SK-N-SH treated with all-trans-retinoic acid at 6 μM for 48 hours (cell line): ENCODE measurements at places on chromosomes 11 and 22.

- ATAC-seq: no peak
Measured at GRCh38 chr11:118623269-118623655, 15.8 kb downstream of the PHLDB1 start.

DNA sequence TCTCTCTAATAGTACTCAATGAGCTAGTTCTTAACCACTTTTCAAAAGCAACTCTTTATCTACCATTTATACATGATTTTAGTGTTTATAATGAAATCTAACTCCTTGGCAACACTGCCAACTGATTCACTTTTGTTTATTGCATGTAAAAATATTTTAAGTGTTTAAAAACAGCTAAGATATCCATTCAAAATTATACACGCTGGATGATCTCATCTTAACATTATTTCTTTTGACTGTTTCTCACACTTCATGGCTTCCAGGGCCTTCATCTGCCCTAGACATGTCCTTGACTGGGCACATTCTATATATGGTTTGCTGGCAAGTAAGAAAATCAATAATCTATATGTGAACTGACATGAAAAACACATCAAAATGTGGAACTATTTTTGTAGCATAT is 414.6 kb upstream of the LUZP2 start:
- ATAC-seq: no peak

GRCh38 chr22:46471901-46472721 is 65.3 kb downstream of the CELSR1 start:
- ATAC-seq: peak; percentile 69

DNA sequence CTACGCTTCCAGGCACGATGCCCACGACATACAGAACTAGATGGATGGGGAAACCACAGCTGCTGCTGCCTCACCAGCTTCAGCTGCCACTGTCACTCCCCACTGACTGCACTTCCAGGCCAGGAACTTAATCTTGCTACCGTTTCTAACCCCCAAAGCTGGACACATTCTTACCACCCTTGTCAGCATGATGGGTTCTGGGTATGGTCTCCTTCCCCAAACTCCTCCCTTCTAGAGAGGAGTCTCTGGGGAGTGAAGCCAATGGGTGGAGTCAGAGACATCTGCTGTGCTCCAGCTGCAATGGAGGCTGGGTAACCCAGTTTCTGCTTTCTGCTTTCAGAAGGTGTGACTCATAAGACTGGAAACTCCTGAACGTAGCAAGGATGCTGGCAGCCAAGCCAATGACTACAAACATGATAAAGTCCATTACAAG is 87.0 kb upstream of the THY1 start:
- ATAC-seq: peak; percentile 71; the same call in 2 of the 3 replicates

- no peak for ATAC-seq
Measured at GRCh38 chr11:116384876-116385275, 387.9 kb downstream of the BUD13 start.

DNA sequence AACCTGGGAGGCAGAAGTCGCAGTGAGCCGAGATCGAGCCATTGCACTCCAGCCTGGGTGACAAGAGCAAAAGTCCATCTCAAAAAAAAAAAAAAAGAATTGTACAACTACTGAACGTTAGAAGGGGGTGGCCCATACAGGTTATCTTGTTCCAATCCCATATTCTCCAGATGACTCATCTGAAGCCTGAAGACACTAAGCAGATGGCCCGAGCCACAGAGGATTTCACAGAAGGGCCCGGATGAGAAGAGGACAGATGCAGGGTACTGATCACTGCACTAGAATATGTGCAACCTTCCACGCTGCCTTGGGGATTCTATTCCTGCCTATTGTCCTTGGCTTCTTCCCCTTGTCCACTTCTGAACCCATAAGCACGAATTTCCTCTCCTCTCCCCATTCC is 70.9 kb upstream of the UBASH3B start:
- ATAC-seq: peak; percentile 69

DNA sequence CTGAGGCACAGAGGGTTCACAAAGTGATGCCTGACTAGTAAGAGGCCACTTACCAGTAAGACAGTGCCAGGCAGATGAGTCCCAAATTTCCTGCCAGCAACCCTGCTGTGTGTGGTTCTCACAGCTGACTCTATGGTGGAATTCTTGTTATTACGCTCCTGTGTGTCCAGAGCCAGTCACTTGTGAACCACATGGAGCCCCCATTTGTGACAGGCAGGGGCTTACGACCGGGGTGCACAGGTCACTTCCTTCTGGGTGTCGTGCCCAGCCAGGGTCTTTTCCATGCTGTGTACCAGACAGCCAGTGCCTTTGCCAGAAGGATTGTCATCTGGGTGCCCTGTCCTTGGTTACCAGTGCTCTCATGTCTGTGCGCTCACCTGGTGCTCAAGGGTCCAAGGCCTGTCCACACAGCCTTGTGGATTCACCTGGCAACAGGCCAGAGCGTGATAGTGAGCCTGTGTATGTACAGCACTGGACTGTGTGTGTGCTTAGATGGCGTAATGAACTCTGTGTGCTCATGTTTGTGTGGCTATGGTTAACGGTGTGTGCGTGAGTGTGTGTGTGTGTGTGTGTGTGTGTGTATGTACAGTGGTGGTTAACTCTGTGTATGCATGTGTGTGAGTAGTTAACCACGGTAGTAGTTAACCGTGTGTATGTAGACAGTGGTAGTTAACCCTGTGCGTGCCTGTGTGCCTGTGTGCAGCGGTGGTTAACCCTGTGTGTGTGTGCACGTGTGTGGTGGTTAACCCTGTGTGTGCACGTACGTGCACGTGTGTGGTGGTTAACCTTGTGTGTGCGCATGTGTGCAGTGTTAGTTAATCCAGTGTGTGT is 18.6 kb downstream of the GRAMD4 start:
- ATAC-seq: no peak

GRCh38 chr11:131748151-131749050 is 378.0 kb downstream of the NTM start:
- peak; percentile 89 for ATAC-seq

GRCh38 chr11:35146074-35146521 is 7.1 kb downstream of the CD44 start:
- ATAC-seq: no peak

GRCh38 chr11:95248666-95249467 is 17.9 kb upstream of the SESN3 start:
- ATAC-seq: no peak

GRCh38 chr22:22425356-22425755 is 83.2 kb downstream of the ZNF280B start:
- ATAC-seq: no peak

GRCh38 chr11:76918941-76919386 is 58.2 kb downstream of the ACER3 start:
- peak; percentile 90 for ATAC-seq

GRCh38 chr11:63680834-63681320 is 423 bp upstream of the RTN3 start:
- peak; percentile 91 for ATAC-seq

GRCh38 chr11:29306527-29306926 is 710.3 kb downstream of the KCNA4 start:
- peak; percentile 91 for ATAC-seq

DNA sequence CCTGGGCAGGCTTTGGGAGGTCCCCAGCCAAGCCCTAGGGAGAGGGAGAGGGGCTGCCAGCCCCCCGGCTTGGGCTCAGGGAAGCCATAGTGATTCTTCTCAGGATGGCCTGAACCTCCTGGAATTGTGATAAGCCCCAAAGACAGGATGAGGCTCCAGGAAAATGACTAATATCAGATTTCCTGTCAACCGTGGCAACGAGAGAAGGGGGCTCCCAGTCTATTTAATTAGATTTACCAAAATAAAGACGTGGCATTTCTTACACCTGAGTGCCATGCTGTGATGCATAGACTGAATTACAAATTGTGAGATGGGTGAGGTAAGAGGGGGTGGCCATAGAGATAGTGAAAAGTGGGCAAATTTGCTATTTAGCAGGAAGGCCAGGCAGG is 20.4 kb downstream of the SERPINH1 start:
- ATAC-seq: no peak

DNA sequence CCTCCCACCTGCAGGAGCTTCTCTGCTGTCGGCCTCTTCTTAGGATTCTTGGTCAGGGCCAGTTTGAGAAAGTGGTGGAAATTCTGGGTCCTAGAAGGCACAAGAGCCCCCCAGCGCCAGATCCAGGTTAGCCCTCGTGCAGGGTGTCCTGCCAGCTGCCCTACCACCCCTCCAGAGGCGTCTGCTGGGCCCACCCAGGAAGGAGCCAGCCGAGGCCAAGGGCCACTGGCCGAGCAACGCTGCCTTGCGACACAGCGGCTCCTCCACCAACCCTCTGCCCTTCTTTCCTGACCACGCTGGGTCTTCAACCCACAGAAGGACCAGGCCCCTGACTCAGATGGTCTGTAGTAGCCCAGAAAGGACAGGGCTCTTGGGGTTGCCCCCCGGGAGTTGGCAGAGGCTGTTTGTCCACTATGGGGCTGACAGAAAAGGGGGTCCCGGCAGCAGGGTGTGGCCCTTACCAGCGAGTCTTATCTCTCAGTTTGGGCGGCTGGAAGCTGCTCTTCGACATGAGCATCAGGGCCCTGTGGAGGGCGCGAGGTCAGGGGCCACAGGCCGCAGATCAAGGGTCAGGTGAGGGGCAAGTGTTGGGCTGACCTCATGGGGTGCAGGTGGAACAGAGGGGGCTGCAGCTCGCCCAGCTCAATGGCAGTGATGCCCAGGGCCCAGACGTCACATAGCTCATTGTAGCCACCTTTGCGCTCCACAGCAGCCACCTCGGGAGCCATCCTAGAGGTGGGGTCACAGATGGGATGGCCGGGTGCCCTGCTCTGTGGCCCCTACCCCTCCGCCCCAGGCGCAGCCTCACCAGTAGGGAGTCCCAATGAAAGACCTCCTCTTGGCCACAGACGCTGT is 2.5 kb downstream of the MAP4K2 start:
- ATAC-seq: no peak

- no peak for ATAC-seq
Measured at GRCh38 chr11:103850419-103851165, 185.8 kb upstream of the DDI1 start.

GRCh38 chr22:40668611-40669411 is 10.5 kb upstream of the MCHR1 start:
- ATAC-seq: no peak

GRCh38 chr22:49147171-49147570 is 680.5 kb downstream of the BRD1 start:
- ATAC-seq: no peak

DNA sequence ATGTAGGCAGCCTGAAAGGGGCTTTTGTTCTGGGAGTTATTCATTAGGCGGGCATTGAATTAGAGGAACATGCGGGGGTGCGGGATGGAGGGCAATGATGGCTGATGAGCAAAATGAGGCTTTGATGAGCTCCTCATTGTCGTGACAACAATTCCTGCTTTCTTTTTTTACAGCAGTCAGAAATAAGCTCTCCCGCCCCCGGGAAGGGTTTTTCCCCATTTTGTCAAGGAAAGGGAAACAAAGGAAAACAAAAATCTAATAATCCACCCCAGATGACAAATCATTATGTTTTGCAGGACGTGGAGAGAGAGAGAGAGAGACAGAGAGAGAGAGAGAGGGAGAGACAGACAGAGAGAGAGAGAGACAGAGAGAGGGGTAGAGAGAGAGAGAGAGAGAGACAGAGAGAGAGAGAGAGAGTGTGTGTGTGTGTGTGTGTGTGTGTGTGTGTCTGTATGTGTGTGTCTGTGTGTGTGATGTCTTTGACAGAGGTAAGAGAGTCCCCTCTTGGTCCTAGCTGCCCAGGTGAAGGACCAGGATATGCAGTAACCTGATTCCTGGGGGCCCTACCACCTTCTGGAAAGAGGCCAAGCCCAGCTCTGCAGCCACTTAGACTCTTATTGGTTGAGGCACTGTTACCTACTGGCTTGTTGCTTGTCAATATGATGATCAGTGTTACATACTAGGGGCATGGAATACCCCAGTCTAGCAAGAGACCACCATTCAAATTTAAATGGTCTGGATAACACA is 46.7 kb upstream of the PARVA start:
- peak; percentile 40 for ATAC-seq

- ATAC-seq: peak; percentile 75
Measured at GRCh38 chr11:10623797-10624761, 55.6 kb upstream of the LYVE1 start.

DNA sequence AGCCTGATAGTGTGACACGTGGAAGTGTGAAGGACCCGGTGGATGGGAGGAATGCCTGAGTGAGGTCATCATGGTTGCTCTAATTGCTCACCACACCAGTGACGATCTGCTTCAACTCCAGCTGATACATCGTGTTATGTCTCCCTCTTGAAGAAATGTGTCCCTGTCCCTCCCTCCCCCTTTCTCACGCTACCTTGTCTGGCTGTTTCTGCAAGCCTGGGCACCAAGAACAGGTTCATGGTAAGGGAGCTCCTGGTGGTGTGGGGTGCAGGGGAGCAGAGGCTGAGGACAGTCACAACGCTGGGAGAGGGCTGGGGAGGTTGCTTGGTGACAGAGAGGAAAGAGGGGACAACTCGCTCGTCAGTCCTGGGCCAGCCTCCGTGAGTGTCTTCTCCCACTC is 413.4 kb downstream of the SOX6 start:
- no peak for ATAC-seq

DNA sequence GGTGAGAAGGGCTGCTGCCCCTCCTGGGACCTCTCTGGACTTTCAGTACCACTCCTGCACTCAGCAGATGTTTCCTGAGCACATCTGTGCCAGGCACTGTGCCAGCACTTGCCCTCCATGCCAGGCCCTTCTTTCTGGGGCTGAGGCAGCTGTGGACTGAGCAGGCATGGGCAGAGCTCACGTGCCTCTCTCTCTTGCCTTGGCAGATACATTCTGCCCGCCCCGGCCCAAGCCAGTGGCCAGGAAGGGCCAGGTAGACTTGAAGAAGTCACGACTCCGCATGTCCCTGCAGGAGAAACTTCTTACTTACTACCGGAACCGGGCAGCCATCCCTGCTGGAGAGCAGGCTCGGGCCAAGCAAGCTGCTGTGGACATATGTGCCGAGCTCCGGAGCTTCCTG is 8.3 kb upstream of the ATF4 start:
- ATAC-seq: no peak

DNA sequence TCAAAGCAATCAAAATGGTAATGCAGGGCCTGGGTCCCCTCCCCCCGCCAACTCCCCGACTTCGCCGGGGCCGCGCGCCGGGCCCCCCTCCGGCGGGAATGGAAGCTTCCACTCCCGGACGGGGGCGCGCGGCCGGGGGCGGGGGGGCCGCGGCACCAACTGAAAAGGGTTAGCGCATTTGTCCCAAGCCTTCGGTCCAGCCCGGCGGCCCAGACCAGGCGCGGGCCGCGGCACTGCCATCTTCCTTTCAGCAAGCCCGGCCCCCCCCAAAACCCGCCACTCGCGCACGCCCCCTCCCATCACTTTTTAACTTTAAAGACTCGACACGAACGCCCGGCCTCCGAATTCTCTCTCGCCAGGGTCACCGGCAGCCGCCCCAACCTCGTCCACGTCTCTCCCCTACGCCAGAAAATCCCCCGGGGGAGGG is 2.8 kb downstream of the PHF21B start:
- ATAC-seq: no peak

GRCh38 chr22:19694696-19695095 is 19.6 kb upstream of the SEPTIN5 start:
- ATAC-seq: no peak
